ENCODE measurements at places on chromosomes 3 and 15.
A peak's percentile ranks its signal among the peaks of the same experiment; 100 is the strongest.

- DNase-seq = no peak
These were observed 193.1 kb upstream of the UBE3A start for GRCh38 chr15:25631971-25632370.

- no peak for DNase-seq
These were observed 655.0 kb downstream of the EPHA3 start for GRCh38 chr3:89762405-89762804.

DNA sequence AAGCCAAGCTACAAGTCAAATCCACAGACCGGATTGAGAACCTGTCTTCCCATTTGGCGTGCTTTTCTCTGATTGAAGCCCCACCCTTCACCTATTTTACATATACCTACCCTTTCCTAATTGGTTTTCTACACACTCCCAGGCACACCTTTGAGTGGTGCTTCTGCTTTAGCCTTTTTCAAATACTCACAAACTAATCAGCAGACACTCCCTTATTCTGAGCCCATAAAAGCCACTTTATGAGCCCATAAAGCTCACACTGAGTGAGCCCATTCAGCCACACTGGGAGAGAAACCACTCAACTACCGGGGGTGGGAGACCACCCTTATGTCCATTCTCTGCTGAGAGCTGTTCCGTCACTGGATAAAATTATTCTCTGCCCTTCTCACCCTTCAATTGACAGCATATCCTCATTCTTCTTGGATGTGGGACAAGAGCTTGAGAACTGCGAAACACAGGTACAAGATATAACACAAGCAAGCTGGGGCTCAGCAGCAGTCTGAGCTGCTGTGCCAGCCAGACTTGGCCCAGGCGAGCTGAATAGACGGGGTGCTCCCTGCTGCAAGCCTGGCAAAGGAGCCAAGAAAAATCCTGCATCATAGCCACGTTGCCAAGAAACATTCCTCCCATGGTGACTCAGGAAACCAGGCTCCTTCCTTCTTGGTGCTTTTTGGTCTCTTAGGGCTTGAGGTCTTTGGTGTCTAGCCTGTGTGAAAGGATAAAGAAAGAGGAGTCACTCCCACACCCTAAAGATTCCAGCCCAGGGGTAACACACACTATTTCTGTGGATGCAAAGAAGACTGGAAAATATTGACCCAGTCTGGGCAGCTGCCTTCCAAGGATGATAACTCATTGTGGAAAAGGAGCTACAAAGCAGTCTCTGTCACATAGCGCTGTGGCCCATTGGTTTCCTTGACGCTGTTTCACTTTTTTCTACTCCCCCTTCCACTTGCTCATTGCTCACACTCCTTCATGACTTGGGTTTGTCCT, 609.7 kb downstream of the MCTP2 start:
- peak; percentile 5 for DNase-seq

GRCh38 chr15:62637950-62638619, 404.5 kb upstream of the TPM1 start:
- DNase-seq = no peak

GRCh38 chr3:187685948-187686347, 15.8 kb upstream of the SST start:
- no peak for DNase-seq

GRCh38 chr15:65740148-65740547, 51.9 kb downstream of the DENND4A start:
- no peak for DNase-seq

DNA sequence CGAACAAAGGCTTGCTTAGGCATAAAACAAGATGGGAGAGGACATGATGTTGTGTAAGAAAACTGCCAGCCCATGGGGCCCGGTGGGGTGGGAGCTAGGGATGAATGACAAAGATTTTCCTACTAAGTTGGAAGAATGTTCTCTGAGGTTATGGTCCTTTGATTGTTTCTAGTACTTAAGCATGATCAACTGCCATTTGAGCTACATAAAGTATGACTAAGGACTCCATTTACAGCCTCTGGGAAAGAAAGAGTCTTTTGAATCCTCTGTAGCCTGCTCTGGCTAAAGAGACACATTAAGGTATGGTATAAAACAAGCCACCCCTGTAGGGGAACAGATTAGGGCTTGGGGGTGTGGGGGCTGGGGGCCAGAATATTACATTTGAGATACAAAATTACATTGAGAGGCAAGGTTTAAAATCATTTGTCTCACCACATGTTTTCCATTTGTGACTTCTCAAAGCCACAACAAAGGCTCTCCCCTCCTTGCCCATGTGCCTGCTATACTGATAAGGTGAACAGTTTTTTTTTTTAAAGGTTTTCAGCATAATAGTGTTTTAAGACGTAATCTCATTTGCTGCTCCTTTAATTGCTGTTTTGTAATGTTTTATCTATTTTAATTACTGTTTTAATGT, 323.4 kb downstream of the CHST2 start:
- DNase-seq = peak; percentile 16

GRCh38 chr3:126126811-126127431, 43.0 kb upstream of the SLC41A3 start:
- no peak for DNase-seq

DNA sequence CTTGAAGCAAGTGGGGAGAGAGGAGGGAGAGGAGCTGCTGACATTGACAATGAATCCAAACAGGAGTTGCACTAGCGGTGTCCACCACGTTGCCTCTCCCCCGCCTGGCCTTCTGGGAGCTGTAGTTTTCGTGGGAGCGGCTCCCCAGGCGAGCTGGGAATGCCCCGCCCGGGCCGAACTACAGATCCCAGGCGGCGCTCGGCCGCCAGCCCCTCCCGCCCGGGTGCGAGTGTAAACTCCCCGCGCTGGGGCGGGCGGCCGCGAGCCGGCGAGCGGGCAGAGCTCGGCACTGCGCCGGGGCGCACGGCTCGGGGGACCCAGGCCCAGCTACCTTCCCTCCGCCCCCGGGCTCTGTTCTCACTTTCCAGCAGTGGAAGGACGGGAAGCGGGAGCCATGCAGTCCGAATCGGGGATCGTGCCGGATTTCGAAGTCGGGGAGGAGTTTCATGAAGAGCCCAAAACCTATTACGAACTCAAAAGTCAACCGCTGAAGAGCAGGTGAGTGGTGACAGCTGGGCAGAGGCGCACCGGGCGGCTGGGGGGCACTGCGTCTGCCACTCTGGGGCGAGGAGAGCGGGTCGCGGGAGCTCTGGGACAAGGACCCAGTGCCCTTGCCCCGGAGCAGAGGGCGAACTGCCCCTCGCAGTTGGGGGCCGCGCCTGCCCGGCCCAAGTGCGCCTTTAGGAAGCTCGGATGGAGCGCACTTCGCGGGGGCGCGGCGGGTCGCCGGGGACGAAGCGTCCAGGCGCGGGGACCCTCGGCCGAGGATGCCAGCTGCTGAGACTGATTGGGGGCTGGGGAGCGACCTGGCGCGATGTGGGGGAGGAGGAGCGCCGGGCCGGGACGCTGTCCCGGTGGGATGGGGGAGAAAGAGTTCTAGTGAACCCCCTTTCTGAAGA, at the start of gene MITF:
TSS of gene MITF (plus strand) at position 261 of the 899 bp plus-strand sequence. CDS start at position 395, 134 bp downstream.
- DNase-seq = peak; percentile 94

- DNase-seq = no peak
These were observed 74.1 kb upstream of the PLXNA1 start for GRCh38 chr3:126908752-126909275.

DNA sequence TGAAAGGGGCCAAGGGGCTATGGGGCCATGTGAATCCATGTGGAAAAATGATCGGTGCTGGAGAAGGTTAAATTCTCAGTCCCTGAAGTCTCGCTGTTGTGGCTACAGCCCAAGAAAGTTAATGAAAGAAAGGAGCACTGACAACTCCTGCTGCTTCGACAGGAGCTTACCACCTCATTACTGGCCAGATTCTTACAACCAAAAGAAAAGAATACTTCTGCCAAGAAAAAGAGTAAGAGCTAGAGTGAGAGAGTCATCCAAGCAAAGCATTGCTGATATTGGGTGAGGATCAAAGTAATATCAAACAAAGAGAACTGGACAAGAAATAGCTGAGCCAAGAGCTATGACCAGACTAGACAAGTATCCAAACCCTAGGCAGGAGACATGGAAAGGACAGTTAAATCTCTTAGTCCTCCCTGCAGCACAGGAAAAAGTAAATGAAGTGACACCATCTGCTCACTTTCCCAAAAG, 348.4 kb upstream of the PLSCR5 start:
- no peak for DNase-seq

- peak; percentile 33 for DNase-seq
These were observed 65.5 kb upstream of the C3orf49 start for GRCh38 chr3:63753567-63753966.

DNA sequence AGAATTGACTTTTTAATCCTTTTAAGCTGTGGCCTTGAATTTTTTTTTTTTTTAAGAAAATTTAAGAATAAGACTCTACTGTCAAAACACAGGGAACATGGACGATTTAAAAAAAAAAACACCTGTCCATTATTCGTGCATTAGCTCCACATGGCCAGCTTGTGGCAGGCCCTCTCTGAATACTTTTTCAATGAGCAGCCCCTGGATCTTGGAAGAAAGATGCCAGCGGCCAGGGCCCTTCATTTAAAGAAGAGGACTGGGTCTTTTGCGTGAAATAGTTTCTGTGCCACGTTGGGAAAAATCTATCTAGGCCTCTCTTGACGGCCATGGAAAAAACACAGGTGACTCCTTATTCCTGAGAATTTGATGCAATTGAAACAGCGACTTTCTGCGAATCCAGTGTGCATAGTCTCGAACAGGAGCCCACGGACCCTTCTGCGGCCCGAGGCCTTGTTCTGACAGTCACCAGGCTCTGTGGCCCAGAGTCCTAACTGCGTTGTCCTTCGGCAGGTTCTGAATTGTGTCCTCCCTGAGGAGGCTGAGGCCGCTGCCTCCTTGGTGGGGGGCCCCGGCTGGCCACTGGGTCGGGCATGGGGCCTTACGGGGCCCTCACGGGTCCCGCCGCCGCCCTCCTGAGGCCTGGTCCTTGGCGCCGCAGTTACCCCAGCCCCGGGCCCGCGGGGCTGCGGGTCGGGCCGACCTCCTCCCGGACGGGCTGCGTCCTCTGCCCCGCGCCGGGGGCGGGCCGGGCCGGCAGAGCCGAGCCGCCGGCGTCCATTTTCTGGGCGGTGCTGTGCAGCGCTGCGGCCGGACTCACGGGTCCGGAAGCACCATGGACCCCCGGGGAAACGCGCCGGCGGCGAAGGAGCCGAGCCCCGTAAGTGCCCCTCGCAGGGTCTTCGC, 33.5 kb downstream of the ZBTB38 start:
- DNase-seq = peak; percentile 41

GRCh38 chr15:64844576-64845145, 2.9 kb downstream of the PLEKHO2 start:
- DNase-seq = peak; percentile 28

DNA sequence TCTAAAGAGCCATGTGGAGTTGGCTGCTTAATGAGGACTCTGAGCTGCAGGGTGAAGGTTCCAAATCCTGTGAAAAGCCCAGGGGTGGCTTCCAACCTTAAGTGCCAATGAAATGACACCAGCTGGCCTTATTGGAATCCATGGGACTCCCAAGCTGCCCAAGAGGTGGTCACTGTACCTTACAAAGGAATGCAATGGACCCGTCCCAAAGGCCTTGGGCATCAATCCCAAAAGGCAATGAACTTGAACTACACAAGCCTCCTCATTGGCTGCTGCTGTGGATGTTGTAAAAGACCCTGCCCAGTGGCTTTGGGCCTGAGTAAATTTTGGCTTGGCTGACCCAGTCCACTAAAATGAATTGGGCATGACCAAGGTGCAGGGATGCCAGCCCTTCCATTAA, 129.3 kb downstream of the WNT5A start:
- no peak for DNase-seq

DNA sequence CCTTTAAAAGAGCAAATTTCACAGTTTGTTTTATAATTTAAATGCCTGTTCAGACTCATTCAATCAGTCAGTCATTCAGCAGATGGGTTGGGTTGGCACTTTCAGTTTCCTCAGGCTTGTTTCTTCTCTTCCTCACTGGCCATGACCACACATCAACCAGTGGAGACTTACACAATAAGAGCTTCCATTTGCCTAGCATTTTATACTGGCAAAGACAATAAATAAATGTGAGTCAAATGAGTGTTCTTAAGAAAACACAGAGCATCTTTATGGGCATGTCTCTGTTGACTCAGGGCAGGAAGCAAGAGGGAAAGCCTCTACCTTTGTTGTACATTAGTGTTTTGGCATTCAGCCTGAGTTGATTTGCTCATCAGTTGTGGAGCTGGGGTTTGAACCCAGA, 122.6 kb downstream of the EPHB1 start:
- DNase-seq = no peak

GRCh38 chr15:72057548-72058091, 60.3 kb downstream of the MYO9A start:
- peak; percentile 45 for DNase-seq

GRCh38 chr3:63951492-63952247, 39.5 kb upstream of the SCAANT1 start:
- no peak for DNase-seq

GRCh38 chr3:188037965-188038581, 115.9 kb upstream of the LPP start:
- DNase-seq = no peak

- peak; percentile 1 for DNase-seq
These were observed 1435.2 kb upstream of the CADM2 start for GRCh38 chr3:83523470-83524073.

DNA sequence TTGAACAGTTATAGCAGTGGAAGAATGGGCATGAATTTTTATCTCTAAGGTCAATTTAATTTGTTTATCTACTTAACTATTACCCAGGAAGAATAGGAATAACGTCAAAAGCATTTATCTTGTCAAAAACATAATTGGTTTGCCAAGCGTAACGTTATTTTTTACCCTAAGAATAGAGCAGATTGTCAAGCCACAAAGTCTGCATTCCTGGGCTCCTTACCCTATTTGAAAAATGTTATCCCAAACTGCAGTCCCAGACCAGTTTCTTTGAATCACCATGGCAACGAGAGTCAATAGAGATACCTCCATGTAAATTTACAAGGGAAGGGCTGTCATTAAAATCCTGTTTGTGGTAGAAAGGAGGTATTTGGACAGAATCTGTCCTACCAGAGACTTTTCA, 61.1 kb downstream of the CPNE4 start:
- no peak for DNase-seq

DNA sequence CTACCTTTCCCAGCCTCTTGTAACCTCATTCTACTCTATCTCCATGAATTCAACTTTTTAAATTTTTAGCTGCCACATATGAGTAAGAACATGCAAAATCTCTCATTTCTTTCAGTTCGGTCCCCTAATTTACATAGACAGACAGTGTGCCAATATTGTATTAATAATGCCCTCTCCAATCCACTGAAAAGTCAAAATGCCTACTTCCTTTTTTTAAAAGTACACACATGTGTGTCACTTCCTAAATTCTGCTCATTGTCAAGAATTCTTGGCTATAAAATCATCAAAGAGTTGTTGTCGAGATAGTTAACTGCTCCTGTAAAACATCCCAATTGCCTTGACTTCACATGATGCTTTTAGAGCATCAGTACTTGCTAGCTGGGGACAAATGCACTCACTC, 84.2 kb upstream of the IL12A start:
- DNase-seq = no peak

DNA sequence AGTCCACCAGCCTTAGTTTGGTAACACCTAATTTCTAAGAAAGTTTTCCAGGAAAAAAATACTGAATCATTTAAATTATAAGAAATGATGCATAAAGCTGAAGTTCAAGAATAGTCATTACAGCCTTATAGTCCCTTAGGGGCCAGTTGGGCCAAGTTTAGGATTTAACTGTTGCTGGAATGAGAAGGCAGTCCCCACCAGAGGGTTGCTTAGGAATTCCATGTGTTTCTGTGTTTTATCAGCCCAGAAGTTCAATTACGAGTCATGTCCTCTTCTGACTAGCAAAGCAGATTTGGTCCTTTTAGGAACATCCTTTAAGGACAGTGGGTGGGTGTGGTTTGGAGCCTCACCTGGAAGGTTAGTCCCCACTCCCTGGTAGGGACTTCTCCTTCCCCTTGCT, 57.0 kb upstream of the NR2E3 start:
- DNase-seq = peak; percentile 28
